HFFc6 (cell line): ENCODE measurements at places on chromosomes 11 and 22.

- no peak for DNase-seq
Measured at GRCh38 chr11:127058524-127058923, 58.0 kb upstream of the KIRREL3 start.

GRCh38 chr11:109140857-109141515 is 281.0 kb upstream of the C11orf87 start:
- DNase-seq, result no peak

DNA sequence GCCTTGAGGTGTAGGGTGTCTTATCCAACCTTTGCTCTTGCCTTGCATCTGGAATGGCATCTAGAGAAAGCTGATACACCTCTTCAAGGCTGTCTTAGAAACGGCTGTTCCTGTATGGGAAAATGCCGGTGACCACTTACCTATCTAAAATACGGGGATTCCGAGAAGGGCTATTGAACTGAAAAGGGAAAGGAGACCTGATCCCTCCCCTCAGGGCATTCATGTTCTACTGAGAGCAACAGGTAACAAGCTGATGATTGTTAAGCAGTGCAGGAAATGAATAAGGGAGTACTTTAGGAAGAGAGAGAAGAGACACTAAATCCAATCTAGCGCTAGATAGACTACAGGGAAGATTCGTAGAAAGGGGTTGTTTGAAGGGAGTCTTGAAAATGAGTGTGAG is 1388.1 kb downstream of the FAM181B start:
- no peak for DNase-seq

- DNase-seq, result no peak
Measured at GRCh38 chr11:33191467-33191866, 30.2 kb upstream of the CSTF3 start.

GRCh38 chr11:27020751-27021150 is 19.9 kb upstream of the BBOX1 start:
- no peak for DNase-seq

GRCh38 chr11:121766991-121767390 is 314.2 kb upstream of the SORL1-AS1 start:
- DNase-seq, result no peak

DNA sequence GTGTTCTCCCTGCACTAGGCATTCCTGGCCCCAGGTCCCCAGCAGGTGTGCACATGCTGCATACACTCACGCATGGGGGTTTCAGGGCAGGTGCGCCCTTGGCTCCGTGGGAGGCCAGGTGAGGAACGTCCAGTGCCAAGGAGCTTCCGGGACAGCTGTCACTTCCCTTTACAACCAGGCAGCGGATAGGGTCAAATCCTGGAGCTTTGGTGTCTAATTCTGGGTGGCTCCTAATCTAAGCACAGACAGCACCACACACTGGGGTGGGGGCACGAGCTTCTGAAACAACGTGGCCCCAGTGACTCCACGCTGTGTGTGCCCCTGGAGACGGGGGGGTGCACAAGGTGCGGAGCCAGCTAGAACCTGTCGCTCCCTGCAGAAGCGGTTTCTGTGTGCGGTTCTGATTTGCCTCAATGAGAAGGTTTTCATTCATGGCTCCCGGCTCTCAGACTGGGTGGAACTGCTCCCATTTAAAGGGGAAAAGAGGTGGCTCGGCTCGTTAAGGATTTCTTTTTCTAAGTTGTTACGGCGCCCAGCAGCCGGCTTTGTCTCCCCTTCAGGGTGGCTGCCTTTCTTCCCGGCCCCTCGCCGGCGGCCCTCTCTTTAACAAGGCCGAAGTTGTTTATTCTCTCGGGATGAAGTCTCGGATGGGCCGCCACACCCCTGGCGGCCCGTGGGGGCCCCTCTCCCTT is 5.0 kb downstream of the CCND1 start:
- no peak for DNase-seq

DNA sequence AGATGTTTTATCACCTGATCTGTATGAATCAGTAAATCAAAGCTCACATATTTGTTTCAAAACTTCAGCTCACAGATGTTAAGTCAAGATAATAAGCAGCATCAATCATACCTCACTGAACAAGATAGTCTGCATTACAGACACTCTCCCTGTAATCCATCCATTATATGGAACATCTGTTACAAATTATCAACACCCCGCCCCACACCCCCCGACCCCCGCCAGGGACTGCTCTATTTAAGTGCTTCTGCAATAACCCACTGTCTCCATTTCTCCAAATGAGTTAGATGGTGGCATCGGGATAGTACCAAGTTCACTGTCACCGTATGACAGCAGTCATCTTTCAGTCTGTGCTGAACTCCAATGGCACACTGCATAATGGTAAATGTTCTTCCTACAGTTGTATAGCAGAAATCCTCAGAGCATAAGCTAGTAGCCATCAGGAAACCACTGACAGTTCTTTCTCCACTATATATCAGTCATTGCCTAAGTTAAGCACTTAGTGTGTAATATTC is 447.0 kb upstream of the ARHGAP42 start:
- DNase-seq, result no peak

GRCh38 chr11:31871310-31872075 is 60.4 kb upstream of the PAX6 start:
- no peak for DNase-seq

DNA sequence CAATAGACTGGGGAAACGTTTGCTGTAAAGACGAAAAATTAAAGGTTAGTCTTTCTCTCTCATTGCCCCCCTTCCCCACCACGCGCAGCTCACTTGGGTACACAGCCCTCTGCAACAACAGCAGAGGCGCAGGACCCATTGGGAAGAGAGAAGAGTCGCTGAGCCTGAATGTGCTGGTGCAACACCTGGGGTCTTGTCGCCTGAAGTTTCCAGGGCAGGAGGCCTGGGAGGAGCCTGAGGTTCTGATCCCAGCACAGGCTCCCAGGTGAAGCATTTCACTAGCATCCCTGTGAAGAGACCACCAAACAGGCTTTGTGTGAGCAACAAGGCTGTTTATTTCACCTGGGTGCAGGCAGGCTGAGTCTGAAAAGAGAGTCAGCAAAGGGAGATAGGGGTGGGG is 116.2 kb upstream of the NTM start:
- no peak for DNase-seq

DNA sequence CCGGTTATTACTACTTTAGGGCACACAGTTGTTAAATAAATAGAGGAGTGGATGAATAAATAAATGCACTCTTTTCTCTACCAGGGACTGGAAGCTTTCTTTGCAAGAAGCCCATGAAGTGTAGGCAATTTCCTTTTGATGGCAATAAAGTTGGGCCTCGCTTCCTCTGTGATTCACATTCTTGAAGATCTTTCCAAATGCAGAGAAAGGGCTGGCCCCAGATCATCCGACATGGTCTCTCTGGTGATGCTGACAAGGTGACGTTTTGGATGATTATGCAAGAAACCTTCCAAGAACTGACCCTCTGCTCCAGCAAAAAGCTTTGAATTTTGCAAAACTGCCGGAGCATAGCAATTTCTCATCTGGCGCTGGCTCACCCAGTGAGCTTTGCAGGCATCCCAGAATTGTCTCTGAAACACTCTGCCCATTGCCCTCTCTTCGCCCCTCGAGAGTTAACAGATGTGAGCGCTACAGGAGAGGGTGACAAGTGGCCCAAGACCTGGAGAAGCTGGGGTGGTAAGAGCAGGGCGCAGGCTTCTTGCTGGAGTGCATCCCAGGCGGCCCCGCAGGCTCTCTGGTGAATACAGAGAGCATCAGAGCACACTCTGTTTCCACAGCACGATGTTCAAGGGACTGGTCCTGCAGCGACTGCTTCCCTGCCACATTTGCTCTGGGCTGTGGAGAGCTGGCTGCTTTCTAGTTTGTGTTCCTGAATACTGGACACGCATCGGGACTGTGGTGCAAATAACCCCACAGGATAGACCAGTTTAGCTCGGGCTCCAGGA is 11.5 kb upstream of the IFT27 start:
- DNase-seq, result no peak

DNA sequence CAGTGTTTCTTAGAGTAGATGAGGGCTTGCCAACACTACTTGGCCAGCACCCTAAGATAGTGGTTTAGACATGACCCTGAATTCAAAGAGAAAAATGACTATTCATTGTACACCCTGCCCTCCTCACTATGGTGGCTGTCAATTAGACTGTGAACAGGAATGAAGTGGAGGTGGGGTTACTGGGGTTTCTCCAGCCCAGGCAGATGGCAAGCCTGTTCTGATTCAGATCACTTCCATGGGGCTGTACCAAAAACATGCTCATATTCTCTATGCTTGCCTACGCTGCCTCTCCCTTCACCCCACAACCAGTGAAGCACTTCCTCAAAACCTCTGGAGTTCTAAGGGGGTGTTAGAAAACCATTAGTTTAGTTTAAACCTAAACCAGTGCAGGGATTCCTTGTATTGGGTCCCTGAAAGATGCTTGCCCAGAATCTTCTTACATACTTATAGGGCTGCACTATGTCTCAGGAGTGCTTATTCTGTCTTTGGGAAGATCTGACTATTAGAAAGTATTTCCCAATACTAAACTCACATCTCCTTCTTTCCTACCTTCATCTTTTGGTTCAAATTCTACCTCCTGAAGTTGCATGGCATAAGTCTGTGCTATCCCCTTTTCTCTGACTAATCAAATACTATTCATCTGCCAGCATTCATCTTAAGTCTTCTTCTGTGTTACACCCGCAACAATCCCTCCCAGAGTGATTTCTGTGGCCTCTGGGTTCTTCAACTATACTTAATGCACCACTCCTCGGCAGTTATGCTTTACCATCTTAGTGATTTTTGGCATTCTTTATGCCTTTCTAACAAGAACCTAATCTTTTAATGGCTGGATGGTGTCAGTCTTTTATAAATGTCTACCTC is 71.8 kb downstream of the ATG16L2 start:
- DNase-seq, result no peak

GRCh38 chr11:83023410-83023809 is 48.3 kb downstream of the RAB30 start:
- no peak for DNase-seq

DNA sequence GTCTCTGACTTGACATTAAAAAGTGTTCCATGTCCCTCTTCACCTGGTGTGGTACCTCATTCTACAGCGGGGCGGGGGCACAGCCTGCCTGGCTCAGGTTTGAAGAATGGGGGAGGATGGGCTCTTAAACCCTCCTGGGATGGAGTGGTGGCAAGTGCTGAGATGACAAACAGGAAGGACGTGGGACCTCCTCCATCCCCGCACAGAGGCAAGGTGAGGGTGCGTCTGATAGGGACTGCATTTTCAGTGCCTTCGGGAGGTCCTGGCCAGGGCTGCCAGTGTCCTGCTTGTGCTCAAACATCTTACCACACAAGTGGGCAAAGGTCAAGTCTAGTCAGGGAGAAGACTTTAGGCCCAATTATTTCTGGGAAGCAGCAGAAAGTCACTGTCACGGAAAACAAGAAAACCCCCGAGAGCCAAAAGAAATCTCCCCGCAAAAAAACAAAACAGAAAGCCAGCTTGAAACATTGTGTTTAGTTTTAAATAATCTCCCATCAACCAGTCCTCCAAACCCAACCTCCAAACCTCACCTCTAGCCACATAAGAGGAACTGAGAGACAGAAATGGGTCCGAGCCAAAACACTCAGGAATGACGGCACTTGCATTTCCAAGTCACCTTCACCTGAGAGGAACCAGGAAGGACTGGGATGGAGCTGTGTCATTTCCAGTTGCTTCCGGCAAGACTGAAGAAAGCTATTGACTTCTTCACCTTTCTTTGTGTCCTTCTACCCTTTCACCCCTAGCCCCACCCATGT is 966.5 kb downstream of the NTM start:
- no peak for DNase-seq

GRCh38 chr22:41683616-41684015 is 5.1 kb downstream of the SNU13 start:
- DNase-seq, result peak; percentile 82

GRCh38 chr11:102413497-102413896 is 39.1 kb downstream of the TMEM123 start:
- no peak for DNase-seq

DNA sequence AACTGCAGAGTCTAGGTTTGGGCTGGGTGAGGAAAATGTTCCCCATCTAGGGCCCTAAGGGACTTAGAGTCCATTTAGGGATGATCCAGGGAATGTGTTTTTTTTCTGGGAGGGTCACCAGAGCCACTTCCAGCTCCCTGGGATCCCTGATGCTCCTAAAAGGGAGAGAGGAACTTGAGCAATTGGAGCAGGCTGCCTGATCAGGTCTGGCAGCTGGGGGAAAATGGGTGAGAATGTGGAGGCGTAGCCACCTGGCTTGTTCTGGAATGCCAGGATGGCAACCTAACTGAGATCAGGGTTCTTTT is 1.2 kb downstream of the PGAP2 start:
- DNase-seq, result no peak

- no peak for DNase-seq
Measured at GRCh38 chr11:18245396-18245795, 3.1 kb downstream of the SAA2 start.

DNA sequence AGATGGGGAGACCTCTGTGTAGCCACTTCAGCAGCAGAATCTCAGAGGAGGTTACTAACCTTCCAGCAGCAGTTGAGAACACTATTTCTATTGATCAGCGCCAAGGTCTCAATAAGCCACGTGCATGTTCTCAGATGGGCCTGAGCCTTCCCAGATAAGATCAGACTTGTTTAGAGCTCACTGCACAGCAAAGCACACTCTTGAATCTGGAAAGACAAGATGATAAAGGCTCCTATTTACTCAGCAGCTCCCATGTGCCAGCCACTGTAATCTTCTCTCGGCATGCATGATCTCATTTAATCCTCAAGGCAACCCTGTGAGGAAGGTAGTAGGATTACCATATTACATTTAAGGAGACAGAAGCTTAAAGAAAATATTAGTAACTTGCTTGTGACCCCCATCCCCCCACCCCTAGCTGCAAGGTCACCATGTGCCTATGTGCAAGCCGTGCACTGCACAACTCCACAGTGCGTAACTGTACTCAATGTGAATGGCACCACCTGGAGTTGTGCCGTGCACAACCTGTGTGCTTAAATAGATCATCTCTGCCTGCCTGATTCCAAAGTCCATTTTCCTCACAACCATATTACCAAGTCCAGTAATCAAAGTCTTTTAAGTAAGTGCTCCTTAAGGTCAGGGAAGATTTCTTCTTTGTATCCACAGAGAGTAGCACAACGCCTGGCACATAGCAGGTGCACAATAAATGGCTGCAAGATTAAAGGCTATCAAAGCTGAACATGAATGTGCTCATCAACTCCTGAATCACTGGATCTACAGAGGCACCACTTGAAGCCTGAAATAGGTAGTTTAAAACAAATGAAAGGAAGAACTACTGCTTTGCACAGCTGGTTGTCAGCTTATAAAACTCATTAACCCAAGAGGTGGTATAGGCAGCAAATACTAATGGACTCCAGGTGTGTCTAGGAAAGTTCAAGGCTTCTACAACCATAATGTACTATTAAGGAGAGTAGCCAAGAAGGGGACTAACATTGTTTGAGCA is 293.8 kb downstream of the BUD13 start:
- DNase-seq, result no peak

GRCh38 chr11:119691020-119691666 is 37.9 kb downstream of the NECTIN1 start:
- DNase-seq, result no peak

DNA sequence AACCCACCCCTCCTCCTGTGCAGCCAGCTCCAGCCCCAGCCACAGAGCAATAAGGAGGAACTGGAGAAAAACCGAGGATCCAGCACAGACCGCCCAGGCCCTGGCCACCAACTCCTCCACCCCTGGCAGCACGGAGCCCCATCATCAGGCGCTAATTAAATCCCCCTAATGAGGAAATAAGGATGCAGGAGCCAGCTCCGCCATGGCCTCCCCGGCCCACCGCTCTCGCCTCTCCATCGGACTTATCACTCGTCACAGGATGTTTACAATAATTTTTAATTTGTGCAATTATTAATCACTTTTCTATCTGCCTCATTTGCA is 42.6 kb downstream of the BUD13 start:
- DNase-seq, result no peak

GRCh38 chr11:75627906-75628668 is 40.8 kb downstream of the MAP6 start:
- no peak for DNase-seq
